ENCODE measurements at places on chromosomes 5 and 9.

- no peak for DNase-seq
Measured at GRCh38 chr9:131432597-131433301, 38.9 kb downstream of the PRRC2B start.

GRCh38 chr5:148993283-148993936 is 69.5 kb downstream of the SH3TC2 start:
- DNase-seq = no peak

DNA sequence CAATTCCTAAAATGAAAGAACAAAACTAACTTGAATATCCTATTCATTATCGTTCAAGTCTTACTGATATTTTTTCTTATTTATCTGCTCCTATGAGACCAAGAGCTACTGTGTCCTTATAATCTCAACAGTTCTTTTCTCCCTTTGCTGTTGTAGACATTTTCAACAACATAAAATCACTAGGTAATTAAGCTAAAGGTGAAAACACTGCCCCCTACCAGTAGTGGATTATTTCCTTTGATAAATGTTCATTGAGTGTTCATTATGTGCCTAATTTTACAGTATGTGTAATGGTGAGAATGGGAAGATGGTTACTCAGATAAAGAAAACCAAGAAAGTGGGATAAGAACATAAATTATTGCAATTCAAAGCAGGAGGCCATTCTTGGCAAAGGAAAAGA is 41.4 kb upstream of the PAPPA start:
- no peak for DNase-seq

GRCh38 chr9:71665247-71665646 is 103.1 kb downstream of the CEMIP2 start:
- no peak for DNase-seq

- peak; percentile 62 for DNase-seq
Measured at GRCh38 chr9:129383019-129383560, 205.0 kb upstream of the IER5L start.

DNA sequence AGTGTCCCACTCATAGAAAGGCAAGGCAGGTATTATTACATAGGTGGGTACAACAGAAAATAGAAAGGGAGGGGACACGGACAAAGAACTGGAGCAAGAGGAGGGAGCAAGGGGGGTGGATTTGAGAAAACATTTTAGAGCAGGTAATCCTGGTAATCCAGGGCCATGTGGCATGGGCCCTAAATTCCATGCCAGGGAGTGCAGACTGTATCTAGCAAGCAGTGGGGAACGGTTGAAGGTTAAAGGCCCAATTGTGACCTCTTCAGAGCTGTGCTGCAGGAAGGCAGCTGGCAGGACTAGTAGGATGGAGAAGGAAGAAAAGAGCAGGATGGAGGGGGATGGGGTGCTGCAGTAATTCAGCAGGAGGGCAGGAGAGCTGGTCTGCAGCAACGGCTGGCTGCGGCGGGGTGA is 75.2 kb downstream of the PDE6A start:
- no peak for DNase-seq

GRCh38 chr5:171926311-171926710 is 80.1 kb downstream of the FBXW11 start:
- DNase-seq = no peak

DNA sequence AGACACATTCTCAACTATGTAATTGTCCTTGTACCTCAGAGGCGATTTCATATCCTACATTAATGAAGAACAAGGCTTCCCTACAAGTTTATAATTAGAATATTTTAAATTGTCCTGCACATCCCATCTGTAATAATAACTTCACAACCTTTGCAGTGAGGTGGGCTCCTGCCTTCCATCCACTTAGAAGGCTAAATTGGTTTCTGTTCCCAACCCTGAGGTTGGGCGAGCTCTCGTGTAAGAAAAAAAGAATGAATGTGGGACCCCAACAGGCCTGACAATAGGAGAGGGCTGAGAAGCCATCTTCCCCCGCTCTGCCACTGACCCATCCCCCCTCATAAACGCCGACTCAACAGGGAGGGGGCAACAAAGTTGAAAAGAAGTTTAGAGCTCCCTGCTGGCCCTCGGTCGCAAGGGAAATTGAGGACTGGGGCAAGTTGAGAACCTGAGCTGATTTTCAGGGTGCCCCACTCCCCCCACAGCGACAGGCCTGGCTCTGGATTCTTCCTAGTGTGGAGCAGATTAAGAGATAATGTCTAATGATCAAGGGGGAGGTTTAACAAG is 9.4 kb downstream of the BARHL1 start:
- no peak for DNase-seq

Data from right kidney (tissue), 9 donors.